ENCODE measurements at places on chromosomes 16 and 17.

DNA sequence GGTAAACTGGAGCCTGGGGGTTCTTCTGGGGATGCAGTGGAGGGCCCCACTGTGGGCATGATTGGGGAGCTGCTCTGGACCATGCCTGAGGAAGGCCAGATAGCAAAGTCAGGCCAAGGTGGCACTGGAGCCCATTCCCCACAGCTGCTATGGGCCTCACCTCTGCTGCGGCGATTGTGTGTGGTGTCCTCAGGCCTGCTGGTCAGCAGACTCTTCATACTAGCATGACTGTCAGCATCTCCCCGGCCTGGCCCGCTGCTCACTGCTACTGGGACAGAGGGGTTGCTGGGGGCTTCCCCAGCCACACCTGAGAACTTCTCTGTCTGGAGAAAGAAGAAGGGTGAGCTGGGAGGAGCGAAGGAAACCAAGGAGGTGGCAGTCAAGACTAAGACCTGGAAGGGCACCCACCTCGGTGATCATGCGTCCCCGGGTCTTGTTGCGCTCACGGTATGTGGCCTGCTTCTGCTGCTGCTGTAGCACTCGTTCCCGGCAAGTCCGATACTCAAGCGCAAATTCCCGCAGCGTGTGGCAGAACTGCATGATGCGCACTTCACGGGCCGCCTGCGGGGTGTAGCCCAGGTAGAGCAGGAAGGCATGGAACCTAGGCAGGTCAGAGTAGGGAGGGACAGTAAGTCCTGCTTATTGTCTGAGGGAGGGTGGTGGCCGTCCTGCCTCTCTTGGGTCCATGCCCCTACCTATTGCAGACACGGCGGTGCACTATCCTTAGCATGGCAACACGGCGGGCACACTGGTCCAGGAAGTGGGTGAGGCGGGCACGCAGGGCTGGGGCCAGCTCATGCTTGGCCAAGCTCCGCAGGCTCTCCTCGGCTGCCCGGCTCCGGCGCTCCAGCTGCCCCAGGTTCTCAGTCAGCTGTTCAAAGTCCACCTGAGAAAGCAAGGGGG lies 3.2 kb downstream of the TMEM208 start:
- DNase-seq: no peak

DNA sequence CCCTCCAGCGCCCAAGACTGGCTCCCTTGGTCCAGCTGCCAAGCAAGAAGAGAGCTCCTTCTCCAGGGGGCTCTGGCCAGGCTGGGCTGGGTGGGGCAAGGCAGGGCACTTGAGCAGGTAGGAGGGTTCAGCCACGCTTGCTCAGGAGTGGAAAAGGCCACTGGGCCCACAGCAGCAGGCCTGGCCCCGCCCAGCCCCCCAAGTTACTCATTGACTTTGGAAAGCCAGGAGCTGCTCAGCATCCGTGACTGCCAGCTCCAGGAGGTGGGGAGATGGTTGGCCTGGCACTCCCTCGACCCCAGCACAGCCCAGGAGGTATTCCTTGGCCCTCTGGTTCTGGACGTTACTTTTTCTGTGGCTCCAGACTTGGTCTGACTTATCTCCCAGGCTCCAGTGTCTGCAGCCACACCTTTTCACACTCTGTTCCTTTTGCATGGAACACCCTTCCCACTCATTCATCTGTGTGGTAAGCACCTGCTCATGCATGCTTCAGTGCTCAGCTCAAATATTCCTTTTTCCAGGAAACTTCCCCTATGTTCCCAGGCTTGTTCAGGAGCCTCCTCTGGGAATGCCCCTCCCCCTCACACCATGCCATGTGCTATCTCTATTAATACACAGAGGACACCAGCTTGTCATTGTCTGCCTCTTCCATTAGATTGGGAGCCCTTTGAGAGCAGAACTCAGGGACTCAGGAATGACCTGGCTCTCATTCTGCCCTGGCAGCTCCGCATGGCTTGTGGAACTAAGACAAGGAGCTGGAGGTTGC lies at the start of gene CDH16:
Gene CDH16 (minus strand): TSS at position 83 of the 766 bp plus-strand sequence. CDS start 820 bp downstream, outside the sequence.
- no peak for DNase-seq

DNA sequence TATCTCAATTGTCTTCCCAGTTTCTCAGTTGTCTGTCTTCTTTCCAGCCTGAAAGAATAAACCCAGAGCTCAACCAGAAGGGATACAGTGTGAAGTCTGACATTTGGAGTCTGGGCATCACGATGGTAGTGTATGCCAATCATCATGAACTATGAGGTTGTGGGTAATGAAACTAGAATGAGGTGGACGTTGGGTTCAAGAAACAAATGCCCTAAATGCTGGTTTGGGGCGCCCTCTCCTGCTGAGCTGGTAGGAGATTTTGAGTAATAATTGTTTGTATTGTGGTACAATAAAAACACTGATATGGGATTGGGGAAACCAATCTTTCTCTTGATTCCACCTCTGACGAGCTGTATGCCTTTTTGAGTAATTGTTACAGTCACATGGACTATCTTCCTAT lies 110.4 kb downstream of the MAP2K6 start:
- no peak for DNase-seq

GRCh38 chr16:1984347-1985225 lies 593 bp downstream of the GFER start:
- no peak for DNase-seq

- no peak for DNase-seq
Observed at GRCh38 chr16:76656994-76657393, 379.8 kb downstream of the CNTNAP4 start.

DNA sequence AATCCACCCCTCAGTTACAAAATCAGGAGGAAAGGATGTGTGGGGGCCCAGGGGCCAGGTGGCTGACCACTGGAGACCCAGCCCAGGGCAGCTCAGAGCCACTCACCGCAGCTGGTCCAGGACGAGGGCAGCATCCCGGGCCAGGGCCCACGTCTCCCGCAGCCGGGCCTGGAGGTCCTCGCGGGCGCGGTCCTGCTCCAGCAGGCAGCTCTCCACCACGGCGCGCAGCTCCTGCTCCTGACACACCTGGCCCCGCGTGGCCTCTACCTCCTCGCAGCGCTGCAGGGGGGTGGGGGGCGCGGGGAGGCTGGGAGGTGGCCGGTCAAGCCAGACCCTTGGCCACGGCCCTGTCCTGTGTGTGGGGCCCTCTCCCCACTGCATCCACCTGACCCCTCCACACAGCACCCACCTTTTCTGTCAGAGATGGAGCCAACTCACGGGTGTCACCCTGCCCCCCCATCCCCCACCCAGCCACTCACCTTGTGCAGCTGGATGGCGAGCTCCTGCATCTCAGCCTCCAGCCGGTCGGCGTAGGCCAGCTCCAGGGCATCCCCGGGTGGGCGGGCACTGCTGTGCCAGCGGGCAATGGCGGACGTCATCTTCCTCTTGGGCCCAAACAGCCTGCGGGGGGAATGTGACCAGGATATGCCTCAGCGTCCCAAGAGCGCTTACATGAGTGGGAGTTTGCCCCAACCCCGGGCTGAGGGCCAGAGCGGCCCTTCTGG lies 5.1 kb downstream of the NUDT16L1 start:
- DNase-seq: no peak

- peak; percentile 74 for DNase-seq
Observed at GRCh38 chr17:41666237-41666641, 22.4 kb upstream of the EIF1 start.

DNA sequence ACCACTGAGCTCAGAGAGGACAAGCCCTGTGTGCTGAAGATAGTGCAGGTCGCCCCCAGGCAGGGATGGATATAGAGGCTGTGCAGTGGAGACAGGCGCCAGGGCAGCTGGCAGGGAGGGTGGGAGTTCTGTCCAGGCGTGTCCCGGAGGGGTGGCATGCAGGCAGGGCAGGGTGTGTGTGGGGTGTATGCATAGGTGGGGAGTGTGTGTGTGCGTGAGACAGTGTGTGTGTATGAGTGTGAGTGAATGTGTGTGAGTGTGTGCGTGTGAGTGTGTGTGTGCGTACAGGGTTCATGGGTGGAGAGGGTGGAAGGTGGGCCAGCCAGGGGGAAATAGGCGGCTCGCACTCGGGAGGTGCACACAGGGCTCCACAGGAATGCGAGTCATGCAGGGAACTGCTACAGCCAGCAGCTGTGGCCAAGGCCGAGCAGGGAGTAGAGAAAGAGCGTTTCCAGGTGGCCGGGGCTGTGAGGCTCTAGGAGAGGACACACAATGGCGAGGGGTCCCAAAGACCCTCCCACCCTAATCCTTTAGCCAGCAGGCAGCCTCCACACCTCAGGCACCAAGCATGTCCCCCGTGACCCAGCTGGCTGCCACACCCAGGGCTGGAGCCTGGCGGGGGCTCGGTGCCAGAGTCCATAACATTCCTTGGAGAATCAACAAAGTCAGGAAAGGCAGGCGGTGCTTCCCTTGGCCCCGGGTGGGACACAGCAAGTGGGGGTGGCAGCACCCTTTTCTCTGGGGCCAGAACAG lies 4.6 kb downstream of the PLCD3 start:
- no peak for DNase-seq

DNA sequence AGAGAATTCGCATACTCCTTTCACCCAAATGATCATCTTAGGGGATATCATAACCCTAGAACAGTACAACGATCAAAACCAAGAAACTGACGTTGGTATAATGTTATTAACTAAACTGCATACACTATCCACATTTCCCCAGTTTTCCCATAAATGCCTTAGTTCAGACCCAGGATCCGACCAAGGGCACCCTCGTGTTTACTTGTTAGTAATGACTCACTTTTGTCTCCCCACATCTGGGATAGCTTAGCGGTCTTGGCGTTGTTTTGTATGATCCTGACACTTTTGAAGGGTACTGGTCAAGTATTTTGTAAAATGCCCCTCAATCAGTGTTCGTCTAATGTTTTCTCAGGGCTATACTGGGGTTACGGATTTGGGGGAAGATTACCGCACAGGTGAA lies 8.0 kb downstream of the HS3ST3A1 start:
- no peak for DNase-seq

- DNase-seq: no peak
Observed at GRCh38 chr16:87802670-87803069, 36.9 kb upstream of the KLHDC4 start.

DNA sequence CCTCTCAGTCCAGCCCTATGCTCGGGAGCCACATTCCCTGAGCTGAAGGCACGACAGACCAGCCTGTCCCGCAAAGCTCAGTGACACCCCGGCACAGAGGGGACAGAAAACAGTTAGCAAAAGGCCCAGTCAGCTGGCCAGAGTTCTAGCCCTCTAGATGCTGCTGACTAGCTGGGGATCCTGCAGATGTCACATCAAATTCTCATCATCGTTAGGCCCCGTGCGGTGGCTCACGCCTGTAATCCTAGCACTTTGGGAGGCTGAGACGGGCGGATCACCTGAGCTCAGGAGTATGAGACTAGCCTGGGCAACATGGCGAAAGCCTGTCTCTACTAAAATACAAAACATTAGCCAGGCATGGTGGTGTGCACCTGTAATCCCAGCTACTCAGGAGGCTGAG lies 17.2 kb downstream of the UBE2O start:
- DNase-seq: no peak

- no peak for DNase-seq
Observed at GRCh38 chr17:63086483-63087185, 120.6 kb downstream of the TANC2 start.

DNA sequence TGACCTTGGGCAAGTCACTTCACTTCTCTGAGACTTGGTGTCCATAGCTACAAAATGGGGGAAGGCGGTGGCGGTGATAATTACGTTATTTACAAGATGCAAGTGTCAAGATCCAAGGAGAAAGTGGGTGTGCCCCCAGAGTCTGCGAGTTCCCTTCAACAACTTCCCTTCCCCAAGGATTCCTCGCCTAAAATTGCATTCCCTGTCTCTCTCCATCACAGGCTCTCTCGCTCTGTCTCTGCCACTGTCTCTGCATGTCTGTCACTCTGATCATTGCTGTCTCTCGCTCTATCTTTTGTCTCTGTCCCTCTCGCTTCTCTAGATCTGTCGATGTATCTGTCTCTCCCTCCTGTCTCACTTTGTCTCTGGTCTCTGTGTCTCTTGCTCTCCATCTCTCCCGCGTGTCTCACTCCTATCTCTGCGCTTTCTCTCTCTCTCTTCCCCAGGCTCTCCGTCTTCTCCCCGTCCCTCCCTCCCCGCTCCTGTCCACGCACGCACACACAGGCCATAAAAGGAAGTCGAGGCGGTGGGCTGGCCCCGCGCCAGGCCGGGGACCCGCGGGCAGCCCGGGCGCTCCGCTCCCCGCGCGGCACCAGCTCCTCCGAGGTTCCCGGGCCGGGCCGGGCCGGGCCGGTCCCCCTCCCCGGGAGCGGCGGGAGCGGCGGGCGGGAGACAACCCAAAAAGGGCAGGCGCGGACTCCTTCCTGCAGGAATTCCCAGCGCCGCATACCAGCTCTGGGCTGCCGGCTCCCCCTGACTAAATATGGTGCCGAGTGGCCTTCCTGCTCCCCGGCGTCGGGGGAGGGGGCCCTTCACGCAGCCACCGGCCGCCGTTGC lies 1.1 kb upstream of the MYH11 start:
- no peak for DNase-seq

DNA sequence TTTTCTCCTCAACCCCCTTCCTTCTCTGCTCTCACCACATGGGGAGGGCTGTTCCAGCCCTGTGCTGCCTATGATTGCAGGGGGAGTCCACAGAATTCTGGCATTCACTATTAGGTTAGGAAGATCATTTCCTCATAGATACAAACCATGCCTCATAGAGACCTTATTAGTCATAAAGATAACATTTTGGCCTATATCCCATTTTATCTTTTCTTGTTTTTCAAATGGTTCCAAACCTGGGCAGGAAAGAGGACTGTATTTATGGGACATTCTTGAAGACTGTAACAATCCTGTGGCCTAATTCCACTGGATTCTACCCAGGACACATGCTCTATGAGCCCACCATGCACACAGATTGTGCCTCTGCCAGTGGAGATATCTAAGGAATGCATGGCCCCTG lies 51.7 kb downstream of the ASIC2 start:
- no peak for DNase-seq

DNA sequence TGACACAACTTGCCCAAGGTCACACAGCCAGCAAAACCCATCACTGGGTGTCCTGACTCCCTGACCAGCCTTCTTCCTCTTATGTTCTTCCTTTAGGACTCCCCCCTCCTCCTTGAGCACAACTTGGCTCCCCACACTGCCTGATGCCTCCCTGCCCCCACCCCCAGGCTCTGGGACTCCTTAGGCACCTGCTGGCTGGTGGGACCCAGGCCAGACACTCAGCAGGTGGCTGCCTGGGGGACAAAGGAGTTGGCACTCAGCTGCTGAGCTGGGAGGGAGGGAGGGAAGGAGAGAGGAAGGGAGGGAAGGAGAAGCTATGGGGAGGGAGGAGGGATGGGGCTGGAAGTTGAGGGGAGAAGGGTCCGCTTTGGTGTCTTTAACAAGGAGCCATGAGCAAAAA lies 8.0 kb downstream of the SEZ6 start:
- DNase-seq: no peak

- DNase-seq: no peak
Observed at GRCh38 chr16:70743791-70744190, 57.2 kb downstream of the VAC14 start.

DNA sequence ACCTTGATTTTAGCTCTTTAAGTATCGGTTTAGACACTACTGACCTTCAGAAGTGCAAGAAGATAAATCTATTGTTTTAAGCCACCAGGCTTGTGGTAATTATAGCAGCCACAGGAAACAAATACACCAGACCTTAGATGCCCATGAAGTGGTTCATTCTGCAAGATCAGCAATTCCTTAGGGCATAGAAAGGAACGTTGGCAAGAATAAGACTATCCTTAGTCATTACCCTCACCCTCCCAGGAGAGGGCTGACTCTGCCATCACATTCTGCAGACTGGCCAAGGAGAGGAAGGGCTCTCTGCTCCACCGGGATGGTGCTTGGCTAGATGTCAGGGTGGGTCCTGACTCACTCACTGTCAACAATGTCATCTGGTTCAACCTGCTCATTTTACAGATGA lies 14.1 kb upstream of the NDEL1 start:
- no peak for DNase-seq
